ENCODE measurements at places on chromosomes 4 and X. TPM values are rescaled to one million over a fixed set of nuclear protein-coding genes. Genes with fewer than 3 reads are reported as not detected.

- DNase-seq: no peak
Observed at GRCh38 chr4:57329279-57329678, 219.1 kb upstream of the IGFBP7 start.

- DNase-seq: no peak
Observed at GRCh38 chr4:17468619-17469221, 43.2 kb downstream of the QDPR start.

- no peak for DNase-seq
Observed at GRCh38 chrX:21865436-21865835, 9.6 kb downstream of the YY2 start.

GRCh38 chr4:3452376-3452775 lies 10.6 kb downstream of the HGFAC start:
- DNase-seq: no peak

DNA sequence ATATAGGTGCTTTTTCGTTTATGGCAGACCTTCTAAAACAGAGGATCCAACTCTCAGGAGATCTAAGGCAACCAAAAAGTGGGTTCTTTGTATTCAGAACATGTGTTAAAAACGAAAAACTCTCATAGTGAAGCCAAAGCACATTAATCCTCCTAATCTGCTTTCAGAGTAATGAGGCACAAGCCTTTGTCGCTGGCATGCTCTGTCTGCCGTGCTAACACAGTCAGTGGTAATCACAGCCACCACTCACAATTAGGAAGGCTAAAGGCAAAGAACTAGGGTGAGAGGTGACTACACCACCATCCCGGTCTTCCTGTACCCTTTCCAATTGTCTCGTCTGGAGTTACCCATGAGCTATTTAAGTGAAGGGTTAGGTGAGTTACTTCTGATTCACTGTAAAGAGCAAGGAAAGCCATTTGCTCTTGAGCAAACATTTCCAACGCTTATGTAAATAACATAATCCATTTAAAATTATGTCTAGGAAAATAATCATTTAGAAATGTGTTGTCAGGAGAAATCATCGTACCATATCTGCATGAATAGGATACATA lies 40.7 kb downstream of the NPY2R start:
- DNase-seq: no peak

CTAG2 gene
- total RNA-seq: not detected

DNA sequence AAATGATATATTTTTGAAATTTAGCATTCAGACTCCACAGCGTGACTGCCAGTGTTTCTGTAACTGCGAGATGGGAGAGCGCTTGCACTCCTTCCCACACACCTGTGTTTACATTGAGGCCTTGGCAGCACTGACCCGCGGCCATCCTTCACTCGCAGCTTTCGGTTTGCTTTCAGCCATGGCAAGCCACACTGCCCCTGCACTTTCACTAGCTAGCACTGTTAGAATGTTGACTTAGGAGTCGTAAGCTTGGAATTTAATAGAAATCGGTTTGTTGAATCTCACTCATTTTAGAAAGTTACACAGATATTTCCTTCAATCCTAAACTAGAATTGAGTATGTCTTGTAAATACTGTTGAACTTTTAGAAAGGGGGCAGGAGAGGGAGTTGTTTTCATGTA lies 136.2 kb downstream of the CFAP299 start:
- DNase-seq: peak; percentile 71

CXorf66 gene
- not detected for total RNA-seq

DNA sequence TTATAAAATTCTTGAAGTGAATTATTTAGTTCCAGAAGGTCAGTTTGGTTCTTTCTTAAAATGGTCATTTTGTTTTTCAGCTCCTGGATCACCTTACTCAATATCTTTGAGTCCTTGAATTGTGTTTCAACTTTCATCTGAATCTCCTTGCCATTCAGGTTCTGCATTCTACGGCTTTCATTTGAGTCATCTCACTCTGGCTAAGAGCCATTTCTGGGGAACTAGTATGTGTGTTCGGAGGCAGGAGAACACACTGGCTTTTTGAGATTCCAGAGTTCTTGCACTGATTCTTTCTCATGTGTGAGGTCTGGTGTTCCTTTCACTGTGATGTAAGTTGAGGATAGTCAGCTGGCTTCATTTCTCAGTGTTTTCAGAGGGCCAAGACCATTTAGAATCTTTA lies 708.4 kb upstream of the FRG1 start:
- no peak for DNase-seq

GRCh38 chrX:110755611-110756010 lies 40.0 kb downstream of the CHRDL1 start:
- no peak for DNase-seq

- DNase-seq: no peak
Observed at GRCh38 chr4:37780444-37781130, 45.9 kb upstream of the PGM2 start.

DNA sequence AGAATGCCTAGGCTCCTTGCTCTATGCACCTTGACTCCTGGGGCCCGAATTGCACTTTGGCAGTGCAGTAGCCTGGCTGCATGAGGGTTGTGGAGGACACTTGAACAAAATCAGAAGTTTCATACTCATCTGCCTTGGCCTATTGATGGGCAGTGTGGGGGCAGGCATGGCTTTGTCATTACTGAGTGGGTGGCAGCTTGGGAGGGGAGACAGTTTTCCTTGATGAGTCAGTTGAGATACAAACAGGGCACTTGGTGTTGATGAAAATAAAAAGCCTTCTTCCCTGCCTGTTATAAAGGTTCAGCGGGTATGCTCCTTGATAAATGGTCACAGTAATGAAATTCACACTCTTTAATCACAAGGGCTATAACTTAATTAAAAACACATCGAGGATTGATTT lies 126.8 kb upstream of the MAMLD1 start:
- no peak for DNase-seq

GRCh38 chrX:349196-349595 lies 30.6 kb upstream of the GTPBP6 start:
- DNase-seq: no peak

CFAP299 gene
- total RNA-seq: not detected

DNA sequence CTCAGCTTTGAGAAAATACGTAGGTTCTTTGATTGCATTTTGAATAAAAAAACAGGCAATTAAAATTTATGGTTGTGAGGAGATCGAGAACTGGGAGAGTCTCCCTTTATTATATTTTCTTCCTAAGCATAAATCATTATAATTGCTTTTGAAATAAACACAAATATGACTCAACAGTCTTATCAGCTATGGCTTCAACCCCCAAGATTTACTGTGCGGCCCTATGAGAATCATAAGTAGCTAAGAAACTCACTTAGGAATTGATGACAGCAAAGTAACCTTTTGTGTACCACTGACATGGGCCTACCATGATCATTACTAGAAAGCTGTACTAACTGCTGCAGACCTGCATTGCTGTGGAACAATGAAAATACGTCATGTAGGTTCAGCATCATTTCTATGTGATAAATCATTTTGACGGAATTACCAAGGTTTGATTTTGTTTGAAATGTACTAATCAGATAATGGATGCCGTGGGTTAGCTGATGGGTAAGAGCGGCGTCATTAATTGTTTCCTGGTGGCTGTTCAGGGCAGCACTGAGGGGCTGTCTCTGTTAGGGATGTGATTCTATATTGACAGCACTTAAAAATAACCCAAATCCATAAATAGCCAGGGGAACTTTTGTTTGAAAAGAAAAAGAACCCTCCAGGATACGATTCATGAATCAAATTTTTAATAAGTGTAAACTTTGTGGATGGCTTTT lies 51.5 kb upstream of the GPRIN3 start:
- no peak for DNase-seq

DNA sequence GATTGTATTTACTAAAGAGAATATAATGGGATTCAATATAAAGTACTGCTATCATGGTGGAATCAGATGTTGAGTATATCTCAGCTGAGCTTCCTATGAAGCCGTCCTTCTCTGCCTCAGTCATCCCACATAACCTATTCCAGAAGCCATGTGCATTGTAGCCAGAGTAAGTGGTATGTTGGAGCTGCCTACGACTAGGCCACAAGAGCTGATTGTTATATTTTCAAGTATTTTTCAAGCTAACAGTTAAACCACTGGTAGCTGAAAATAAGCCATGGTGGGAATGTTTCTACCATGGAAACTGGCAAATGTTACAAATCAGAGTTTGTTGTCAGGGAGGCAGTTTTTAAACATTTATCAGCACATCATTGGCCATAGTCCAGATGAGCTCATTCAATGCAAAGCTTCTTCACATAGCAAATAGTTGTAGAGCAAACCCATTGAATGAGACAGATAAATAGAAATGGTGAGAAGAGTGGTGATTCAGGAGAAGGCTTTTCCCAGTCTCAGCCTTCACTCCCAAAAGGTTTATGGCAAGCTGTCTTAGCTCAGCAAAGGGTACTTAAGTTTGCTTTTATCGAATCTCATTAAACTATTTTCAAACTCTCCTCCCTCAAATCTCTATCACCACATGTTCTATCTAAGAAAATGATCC lies 436.4 kb downstream of the PCDH19 start:
- DNase-seq: no peak

FAM9B gene
- not detected for total RNA-seq

Measured in pancreas (tissue), 10 donors.